Stimulated activated CD8-positive, alpha-beta memory T cell treated with anti-CD3 and anti-CD28 coated beads, Interleukin-2, amount 100 ng/mL, for 1 hour (primary cell): ENCODE measurements at places on chromosomes 11 and 22.

DNA sequence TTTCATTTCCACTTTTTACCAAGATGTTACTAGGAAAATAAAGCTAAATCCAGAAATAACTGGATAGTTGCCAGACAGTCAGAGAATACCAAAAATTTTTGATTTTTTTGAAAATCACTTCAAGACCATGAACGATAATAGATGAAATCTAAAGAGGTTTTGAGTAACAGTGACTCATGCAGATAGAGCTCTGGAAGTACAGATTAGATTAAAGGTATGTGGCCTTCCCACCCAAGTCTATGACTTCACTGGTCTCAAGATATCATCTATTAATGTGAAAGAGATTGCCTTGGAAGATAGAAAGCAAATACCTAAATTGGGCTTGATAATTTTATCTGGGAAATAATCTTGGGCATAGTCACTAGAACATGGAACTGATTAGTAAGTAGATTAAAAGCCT, 415.9 kb downstream of the METTL15 start:
- no peak for DNase-seq

- no peak for DNase-seq
Observed at GRCh38 chr11:115391598-115391997, 112.6 kb downstream of the CADM1 start.

- no peak for DNase-seq
Observed at GRCh38 chr11:27857014-27857413, 156.8 kb upstream of the BDNF start.

DNA sequence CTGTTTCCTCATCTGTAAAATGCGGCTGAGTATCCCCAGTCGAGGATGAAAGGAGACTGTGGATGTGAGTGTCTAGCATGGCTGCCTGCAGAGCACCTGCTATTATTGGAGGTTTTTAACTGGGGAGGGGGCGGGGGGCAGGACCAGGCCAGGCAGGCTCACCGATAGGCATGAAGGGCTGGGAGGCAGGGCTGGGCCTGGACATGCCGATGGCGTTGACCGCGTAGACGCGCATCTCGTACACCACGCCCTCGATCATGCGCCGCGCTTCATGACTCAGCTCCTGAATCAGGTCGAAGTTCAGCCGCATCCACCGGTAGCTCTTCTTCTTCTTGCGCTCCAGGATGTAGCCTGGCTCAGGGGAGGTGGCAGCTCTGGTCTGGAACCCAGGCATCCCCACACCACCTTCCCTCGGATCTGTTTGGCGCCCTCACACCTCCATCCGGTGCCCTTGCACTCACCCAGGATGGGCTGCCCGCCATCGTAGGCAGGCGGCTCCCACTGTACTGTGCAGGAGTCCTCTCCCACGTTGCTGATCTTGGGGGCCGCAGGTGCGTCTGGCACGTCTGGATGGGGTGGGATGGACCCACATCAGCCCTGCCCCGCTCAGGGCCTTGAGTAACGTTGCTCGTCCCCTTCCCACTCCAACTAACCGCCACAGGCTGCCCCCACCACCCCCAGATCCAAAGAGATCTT, 15.1 kb downstream of the MYBPC3 start:
- DNase-seq = no peak
